ENCODE measurements at places on chromosomes 1 and 21.

GRCh38 chr1:228096416-228097332 lies 6.5 kb downstream of the C1orf35 start:
- DNase-seq, result no peak

- no peak for DNase-seq
These were observed 61.6 kb downstream of the SLX9 start for GRCh38 chr21:45001134-45002095.

GRCh38 chr1:224504297-224505041 lies 69.9 kb upstream of the WDR26 start:
- no peak for DNase-seq

GRCh38 chr1:44549510-44549909 lies 124.8 kb downstream of the TMEM53 start:
- DNase-seq, result no peak

GRCh38 chr1:81731989-81732388 lies 68.7 kb upstream of the ADGRL2 start:
- DNase-seq, result no peak

GRCh38 chr1:180909462-180909976 lies 3.2 kb upstream of the KIAA1614 start:
- DNase-seq, result no peak

DNA sequence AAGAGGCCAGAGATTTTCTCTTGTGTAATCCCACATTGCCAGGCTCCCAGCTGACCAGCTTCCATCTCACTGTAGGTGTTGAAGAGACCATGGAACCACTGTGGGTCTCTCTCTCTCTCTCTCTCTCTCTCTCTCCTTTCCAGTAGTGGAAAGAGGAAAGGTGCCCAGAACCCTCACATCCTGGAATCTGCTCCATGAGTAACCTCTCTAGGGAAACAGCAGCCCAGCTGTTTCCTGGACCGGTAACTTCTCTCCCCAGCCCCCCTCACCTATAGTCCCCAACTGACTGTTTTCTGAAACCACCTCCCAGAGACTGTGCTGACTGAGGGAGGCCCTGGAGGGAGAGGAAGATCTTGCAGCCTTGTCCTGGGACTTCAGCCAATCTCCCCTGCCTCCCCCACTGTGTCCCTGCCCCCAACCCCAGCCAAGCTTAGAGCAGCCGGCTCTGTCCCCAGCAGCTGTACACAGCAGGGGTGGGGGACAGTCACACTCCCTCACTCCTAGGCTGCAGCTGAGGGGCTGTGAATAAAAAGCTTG lies 20.6 kb upstream of the SLC45A3 start:
- DNase-seq, result no peak

GRCh38 chr1:52179073-52179472 lies 37.2 kb downstream of the ZFYVE9 start:
- no peak for DNase-seq

DNA sequence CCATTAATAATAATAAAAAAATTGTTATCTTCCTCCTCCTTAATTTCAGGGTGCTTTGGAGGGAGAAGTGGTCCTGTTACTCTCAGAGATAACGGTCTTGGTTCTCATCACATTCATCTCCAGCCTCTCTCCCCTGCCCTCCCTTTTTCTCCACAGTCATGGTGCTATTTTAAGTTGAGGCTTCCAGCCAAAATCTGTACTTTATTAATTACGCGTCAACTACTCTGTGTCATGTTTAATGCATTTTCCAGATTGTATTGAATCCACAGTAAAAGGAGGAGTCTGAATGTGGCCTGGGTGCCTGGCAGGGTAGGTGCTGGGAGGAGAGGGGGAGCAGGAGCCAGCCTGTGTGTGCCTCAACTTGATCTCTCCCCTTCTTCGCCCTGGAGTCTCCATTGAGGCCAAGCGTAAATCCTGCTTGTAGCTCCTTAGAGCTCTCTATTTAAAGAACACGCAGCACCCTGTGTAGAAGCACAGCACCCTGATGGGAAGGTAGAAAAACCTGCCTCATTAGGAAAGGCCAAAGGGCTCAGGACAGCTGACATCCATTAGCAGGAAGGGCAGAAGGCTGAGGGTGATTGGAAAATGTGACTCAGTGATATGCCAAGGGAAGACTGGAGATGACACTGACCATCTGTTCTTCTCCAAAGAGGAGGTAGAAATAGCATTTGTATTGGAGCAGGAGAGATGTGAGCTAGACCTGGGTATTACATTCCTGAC lies 82.4 kb downstream of the PLXNA2 start:
- no peak for DNase-seq

Data from activated T-helper 9 cell treated with anti-CD3 and anti-CD28 coated beads, Interleukin-2, amount 50 U/mL, for 16 hours (primary cell).